ENCODE measurements at places on chromosomes 1 and 21.

GRCh38 chr1:58249737-58250586 lies 296.6 kb downstream of the OMA1 start:
- DNase-seq, result peak; percentile 11

DNA sequence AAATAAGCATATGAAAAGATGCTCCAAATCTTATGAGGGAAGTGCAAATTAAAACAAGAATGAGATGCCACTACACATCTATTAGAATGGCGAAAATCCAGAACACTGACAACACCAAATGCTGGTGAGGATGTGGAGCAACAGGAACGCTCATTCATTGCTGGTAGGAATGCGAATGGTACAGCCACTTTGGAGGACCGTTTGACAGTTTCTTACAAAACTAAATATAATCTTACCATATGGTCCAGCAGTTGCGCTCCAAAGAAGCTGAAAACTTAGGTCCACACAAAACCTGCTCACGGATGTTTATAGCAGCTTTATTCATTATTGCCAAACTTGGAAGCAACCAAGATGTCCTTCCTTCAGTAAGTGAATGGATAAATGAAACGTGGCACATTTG lies 50.3 kb downstream of the POFUT2 start:
- DNase-seq, result no peak

DNA sequence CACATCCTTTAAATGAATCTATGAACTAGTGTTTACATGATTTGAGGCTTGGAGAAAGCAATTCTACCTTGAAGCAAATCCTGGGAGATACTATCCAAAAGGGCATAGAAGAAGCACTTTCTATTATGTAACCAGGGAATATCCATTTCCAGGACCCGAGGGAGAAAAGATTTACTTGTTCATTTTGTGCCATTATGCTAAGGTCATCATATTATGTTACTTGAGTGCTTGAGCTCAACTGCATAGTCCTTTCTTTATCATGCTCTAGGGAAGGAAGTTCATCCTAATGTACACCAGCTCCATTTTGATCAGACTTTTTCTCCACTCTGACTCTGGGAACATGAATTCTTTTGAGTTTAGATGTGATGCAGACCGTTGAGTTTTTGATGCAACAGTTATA lies 188.6 kb upstream of the SNX7 start:
- DNase-seq, result no peak

DNA sequence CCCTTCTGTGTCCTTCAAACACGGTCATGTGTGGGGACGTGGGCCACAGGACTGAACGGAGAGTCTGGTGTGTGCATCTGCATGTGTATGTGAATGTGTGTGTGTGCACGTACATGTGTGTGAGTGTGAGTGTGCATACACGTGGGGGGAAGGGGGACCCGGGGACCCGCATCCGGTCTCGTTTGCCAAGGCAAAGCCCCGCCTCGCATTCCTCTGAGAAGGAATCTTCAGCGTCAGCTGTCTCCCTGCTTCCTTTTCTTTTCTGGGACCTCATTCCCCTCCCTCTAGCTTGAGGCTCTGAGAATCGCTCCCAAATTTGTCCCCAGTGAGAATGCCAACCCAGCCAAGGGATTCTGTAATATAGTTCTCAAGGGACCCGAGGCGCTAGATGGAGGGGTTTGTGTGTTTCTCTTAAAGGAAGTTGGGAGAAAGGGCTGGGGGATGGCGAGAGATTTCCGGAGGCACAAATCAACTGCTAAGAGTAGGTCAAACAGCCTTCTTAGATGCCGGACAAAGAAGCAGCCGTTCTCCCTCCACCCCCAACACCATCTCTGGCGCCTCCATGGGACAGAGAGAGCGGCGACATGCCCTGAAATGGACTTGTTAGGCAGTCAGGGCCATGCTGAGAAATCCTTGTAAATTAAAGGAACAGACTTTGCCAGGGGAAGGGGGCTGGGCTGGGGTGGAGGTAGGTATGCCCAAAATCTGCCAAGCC lies 6.6 kb downstream of the IFFO2 start:
- peak; percentile 51 for DNase-seq

DNA sequence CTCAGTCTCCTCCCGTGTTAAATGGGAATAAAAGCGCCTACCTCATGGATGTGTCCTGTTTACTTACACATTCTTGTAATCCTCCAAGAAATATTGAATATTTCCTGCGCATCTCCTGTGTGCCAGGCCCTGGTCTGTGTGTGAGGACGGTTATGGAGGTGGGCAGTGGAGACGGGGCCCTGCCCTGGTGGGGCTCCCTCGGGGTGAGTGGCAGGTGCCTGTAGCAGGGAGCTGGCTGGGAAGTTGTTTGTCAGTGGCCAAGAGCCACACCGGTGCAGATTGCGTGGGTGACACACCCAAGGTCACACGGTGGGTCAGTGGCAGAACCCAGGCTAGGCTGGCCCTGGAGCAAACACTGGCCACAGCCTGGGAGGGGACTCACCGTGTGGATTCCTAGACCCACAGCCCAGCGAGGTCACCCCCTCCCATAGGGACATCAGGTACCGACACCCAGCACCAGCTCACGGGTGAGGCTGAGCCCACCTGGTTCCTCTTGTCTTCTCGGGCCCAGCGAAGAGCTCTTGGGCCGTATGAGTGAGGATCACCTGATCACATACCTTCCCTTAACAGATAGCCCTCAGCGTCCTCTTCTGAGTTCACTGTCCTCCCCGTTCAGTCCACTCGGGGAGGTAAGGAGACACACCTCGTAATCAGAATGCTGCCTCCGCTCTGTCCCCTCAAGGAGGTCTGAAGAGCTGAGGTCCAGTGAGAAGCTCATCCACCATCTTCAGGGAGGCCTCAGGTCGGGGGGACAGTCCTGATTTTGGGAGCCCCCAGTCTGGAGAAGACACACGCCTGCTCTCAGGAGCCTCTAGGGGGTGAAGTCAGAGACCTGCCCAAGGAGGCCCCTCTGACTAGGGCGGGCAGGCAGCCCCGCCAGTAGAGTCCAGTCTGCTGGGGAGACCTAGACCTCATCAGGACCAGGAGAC lies 349.6 kb downstream of the MATN1 start:
- DNase-seq, result no peak

GRCh38 chr1:21034725-21035628 lies 141.7 kb downstream of the EIF4G3 start:
- DNase-seq, result no peak

- no peak for DNase-seq
These were observed 109.5 kb upstream of the UBE2U start for GRCh38 chr1:64093941-64094340.

GRCh38 chr21:32993894-32994293 lies 31.8 kb upstream of the OLIG2 start:
- no peak for DNase-seq

- DNase-seq, result peak; percentile 60
These were observed 305.4 kb downstream of the DISC1 start for GRCh38 chr1:231931846-231932454.

DNA sequence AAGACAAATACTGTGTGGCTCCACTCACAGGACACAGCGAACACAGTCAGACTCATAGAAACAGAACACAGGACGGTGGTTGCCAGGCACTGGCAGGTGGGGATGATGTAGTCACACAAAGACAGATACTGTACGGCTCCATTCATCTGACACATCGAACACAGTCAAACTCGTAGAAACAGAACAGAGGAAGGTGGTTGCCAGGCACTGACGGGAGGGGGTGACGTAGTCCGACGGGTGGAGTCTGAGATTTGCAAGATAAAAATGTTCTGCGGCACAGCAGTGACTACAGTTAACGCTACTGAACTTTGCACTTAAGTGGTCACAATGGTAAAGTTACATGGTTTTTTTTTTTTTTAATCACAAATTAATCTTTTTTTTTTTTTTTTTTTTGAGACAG lies 18.7 kb downstream of the C21orf58 start:
- no peak for DNase-seq

DNA sequence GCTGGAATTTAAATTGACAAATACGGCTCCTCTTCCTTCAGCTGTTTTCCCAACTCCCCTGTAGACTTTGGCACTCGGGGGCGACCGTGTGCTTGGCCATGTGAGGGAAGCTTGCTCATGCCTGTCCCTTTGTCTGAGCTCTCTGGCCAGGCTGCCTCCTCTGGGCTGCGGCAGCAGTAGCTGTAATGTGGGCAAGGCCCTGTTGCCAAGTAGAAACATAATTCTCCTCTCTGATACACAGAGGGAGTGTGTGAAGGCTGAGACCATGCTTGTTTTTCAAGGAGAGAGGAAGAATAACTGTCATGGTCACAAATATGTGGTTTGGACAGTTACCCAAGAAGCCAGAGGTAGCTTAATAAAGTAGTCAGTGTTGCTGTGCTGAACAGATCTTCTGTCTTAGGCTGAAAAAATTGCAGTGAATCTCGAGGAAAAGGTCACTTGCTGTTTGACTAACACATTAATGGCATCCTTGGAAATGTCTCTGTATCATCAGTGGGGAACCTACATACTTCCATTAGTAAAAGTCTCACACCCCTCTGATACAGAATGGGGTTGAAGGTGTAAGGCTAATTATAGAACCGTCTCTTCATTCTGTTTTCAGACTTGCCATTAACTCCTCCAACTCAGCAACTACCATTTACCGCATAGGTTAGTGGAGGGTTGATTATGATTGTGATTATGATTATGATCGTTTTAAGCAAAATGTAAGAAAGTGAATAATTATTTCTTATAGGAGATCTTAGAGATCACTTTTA lies 94.6 kb downstream of the TGFB2 start:
- DNase-seq, result no peak

DNA sequence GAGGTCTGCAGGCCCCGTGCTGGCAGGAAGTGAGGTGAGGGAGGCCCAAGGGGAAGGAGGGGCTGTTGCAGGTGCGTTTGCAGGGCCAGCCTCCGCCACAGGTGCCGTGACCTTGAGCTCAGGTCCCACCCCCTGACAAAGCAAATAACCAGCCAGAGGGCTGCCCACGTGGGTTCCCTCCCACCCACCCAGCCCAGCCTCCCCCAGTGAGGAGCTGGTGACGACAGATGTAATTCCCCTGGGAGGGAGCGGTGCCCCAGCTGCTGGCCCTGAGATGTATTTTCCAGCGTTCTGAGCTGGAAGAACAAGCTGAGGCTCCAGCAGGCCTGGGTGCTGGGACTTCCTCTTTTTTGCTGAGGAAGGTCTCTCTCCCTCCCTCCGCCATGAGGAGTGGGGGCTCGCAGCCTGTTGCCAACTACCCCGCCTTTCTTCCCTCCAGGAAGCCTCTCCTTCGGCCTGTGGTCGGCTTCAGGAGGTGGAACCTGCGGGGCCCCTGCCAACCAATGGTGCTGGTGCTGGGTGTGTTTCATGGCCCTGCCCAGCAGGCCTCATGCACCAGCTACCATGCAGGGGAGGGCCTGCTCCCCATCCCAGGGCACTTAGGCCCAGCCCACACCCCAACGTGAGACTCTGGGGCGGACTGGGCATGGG lies 153.2 kb downstream of the PRDM16 start:
- no peak for DNase-seq

- DNase-seq, result no peak
These were observed 37.0 kb upstream of the CAMK1G start for GRCh38 chr1:209546390-209547085.

- DNase-seq, result no peak
These were observed 49.6 kb upstream of the DAB1 start for GRCh38 chr1:57473448-57473847.

DNA sequence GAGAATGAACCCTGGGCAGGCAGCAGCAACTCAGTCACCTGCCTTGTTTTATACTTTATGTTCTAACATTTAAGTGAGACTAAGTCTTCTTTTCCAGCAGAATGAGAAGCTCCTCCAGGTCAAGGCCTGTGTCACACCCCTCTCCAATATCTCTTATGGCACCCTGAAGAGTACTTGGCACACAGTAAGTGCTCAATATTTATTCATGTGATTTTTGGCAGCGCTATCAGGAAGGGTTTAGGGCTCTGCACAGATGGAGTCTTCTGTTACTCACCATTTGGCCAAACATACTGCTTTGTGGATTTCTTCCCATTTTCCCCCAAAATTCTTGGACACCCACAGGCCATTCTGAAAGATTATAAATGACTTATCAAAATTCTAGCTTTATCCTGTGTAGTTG lies 43.8 kb upstream of the MYBPHL start:
- no peak for DNase-seq

- DNase-seq, result no peak
These were observed 106.8 kb upstream of the PALMD start for GRCh38 chr1:99539131-99539530.

DNA sequence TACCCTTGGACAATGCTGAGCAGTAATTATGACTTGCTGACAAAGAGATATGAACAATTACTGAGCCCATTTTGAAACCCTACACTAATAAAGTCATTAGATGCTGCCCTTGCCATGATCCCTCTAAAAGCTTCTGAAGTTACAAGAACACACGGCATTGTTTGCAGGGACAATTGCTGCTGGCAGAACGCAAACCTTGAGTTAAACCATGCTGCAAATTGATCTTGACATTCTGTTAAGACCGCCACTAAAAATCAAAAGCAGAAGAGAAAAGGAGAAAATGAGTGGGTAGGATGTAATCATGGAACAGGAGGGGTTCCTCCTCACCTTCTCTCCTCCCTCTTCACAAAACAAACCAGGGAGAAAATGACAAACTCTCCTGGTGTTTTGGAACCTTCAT lies 136.2 kb upstream of the DMRTA2 start:
- DNase-seq, result no peak

- no peak for DNase-seq
These were observed 11.0 kb upstream of the PEAR1 start for GRCh38 chr1:156882543-156882942.

DNA sequence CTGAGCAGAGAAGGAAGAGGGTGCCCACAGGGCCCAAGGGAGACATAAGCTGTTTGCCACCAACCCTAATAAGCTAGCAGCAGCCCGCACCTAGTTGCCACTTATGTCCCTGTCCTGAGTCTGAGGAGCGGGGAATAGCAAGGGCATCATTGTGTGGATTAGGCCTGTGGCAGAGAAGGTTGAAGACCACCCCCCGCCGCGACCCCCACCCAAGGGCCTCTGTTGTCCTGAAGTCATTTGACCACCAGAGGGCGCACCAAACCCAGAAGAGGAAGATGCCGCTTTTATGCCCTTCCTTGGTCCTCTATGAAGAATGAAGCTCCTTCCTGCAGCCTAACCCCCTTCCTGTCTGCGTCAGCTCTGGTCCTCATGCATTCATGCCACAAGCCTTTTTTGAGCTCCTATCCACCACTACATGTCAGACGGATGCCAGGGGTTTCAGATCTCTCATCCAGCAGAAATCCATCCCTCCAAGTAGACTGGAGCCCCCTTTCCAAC lies 16.6 kb downstream of the RHBG start:
- peak; percentile 81 for DNase-seq

GRCh38 chr1:202117898-202118371 lies 4.8 kb upstream of the GPR37L1 start:
- DNase-seq, result no peak

DNA sequence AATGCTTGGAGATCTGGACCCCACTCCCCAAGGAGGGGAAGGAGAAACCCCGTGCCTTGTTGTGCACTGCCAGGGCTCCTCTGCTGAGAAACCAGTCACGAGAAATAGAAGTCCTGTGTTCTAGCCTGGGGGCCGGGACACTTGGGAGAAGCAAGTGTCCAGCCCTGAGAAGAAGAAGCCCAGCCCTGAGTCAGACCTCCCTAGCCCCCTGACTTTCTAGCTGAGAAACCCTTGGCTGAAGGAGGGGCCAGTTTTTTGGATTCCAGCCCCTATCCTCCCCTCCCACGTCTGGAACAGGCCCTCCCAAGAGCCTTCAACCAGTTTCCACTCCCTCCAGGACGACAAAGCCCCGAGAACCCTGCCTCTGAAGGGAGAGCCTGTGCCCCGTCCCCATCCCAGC lies 100.5 kb downstream of the NAV1 start:
- no peak for DNase-seq
